ENCODE measurements at places on chromosomes 4 and X. TPM values are rescaled to one million over a fixed set of nuclear protein-coding genes. Genes with fewer than 3 reads are reported as not detected.
A peak's percentile ranks its signal among the peaks of the same experiment; 100 is the strongest.

GRCh38 chr4:76470532-76470931, 35.5 kb downstream of the SHROOM3 start:
- no peak for DNase-seq

DNA sequence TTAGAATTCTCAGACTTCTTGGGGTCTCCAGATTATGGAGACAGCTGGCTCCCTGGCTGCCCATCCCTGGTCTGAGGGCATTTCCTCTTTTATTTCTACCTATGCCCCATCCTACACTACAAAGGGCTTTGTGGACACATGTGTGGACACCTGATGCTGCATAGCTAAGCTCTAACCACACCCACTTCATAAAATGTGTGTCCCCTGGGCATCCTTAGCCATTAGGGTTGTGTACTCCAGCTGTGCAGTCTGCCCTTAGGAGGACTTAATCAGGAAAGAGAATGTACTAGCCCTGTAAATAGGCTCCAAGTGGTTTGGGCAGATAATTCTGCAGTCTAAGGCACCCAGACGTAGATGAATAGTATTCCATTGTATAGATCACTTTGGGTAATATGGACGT, 47.0 kb downstream of the COQ2 start:
- DNase-seq, result no peak

DNA sequence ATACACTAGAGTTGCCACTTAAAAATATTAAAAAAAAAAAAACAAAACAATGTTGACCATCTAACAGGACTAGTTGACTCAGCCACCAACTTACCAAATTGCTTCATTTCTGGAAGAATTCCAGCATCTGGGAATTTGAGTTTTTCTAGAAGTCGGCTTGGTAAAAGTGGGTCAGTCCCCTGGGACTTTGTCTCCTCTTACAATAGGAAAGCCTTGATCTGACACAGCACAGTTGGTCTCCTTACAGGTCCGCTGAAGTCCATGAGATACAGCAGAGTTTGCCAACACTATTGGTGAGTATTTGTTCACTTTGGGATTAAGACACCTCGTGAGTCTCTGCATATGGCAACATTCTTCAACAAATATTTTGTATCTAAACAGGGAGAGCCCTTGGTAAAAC, 18.2 kb upstream of the DDIT4L start:
- no peak for DNase-seq

DNA sequence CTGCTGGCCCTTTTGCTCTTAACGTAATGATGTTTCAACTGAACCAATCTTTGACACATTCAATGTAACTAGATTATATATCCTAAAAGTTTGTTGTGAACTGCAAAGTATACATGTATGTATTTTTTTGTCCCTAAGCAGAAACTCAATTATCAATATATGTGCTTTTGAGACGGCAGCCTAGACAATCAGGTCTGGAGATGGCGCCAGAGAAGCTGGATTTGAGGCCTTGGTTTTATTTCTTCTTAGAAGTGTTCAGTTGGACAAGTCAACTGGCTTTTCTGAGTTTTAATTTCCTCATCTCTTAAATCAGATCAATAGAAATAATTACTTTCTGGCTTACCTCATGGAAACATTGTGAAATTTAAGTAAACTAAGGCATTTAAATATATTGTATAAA, 62.5 kb downstream of the DCAF8L1 start:
- DNase-seq, result no peak

DNA sequence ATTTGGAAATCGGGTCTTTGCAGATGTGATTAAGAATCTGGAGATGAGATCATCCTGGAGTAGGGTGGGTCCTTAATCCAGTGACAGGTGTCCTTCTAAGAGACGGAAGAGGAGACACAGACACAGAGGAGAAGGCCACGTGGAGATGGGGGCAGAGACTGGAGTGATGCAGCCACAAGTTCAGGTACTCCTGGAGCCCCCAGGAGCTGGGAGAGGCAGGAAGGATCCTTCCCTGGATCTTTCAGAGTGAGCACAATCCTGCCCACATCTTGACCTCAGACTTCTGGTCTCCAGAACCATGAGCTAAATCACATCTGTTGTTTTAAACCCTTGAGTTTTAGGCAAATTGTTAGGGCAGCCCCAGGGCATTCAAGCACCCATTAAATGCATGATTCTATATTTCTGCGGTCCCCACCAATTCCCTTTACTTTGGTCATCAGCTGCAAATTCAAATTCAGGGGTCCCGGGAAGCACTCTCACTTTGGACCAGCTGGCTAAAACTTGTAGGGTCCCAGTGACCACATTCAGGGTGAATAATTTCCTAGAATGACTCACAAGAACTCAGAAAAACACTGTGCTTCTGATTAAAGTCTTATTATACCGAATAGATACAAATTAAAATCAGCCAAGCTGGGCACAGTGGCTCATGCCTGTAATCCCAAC, 12.8 kb upstream of the AKAP17A start:
- DNase-seq, result no peak

DNA sequence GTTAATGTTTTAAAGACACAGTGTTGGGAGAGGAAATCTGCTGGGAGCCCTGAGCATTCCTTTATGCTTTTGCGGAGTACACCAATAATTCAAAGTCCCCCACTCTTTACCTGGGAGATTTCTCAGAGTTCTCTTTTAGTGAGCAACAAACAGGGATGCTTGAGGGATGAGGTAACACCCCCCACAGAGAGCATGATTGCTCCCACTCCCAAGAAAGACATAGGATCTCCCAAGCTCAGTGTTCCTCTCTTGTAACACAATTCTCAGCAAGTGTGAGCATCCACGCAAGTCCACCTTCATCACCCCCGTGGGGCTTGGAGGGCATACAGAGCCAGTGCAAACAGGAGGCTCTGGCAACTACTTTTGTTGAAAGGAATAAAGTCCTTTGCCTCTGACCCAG, 36.1 kb downstream of the GSPT2 start:
- no peak for DNase-seq

- DNase-seq, result no peak
Observed at GRCh38 chrX:40931921-40932320, 153.3 kb upstream of the USP9X start.

DNA sequence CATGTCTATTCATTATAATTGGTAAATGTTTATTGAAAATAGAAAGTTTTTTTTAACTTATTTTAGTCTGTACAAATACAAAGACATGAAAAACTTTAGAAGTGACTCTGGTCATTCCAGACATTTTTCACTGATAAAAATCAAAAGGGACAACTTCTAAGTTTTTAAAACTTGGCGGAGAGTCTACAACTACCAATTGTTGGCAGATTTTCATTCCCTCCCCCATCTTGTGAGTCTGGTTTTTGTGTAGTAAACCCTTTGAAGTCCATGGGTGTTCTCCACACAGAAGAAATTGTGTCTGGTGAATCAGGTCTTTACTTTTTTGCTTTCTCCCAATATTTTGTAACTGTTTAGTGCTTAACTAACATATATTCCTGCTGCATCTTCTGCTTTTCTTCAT, 336.5 kb downstream of the PDGFC start:
- DNase-seq, result no peak

DNA sequence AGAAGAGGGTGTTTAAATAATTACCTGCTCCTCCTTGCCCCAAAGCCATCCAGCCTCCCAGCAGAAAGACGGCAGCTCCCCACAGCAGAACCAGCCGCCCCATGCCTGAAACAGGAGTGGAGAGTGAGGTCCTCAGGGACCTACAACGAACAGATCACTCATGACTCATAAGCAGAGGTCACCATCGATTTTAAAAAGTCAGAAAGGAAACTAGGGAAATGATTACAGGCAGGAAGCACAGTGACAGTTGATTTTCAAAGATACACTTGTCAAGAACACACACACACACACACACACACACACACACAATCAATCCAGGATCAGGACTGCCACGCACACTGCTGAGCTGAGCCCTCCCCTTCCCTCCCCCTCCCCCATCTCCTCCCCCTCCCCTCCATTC, at the start of gene CRLF2:
Gene CRLF2, minus strand, starts transcription at position 118 of the 400 bp plus-strand sequence. Its CDS starts 15 bp downstream, at position 103.
- peak; percentile 36 for DNase-seq

GRCh38 chr4:84968925-84969324, 2.4 kb upstream of the WDFY3 start:
- no peak for DNase-seq

DNA sequence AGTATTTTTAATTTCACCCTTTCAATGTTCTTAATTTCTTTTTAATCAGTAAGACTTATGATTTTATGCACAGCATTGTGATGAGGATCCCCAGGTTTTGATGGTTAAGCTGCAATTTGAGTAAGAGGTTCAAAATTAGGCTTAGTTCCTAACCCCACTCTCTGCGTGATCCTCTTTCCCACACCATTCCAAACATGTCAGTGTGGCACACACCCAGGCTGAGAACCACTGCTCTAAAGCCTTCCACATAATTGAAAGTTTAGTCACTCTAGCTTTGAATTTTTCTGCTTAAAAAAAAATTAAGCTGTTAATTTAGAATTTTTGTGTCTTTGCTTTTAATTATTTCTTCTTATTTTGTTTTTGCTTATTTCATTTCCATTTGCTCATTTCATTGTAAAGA, 68.8 kb upstream of the SLC7A11 start:
- no peak for DNase-seq

DNA sequence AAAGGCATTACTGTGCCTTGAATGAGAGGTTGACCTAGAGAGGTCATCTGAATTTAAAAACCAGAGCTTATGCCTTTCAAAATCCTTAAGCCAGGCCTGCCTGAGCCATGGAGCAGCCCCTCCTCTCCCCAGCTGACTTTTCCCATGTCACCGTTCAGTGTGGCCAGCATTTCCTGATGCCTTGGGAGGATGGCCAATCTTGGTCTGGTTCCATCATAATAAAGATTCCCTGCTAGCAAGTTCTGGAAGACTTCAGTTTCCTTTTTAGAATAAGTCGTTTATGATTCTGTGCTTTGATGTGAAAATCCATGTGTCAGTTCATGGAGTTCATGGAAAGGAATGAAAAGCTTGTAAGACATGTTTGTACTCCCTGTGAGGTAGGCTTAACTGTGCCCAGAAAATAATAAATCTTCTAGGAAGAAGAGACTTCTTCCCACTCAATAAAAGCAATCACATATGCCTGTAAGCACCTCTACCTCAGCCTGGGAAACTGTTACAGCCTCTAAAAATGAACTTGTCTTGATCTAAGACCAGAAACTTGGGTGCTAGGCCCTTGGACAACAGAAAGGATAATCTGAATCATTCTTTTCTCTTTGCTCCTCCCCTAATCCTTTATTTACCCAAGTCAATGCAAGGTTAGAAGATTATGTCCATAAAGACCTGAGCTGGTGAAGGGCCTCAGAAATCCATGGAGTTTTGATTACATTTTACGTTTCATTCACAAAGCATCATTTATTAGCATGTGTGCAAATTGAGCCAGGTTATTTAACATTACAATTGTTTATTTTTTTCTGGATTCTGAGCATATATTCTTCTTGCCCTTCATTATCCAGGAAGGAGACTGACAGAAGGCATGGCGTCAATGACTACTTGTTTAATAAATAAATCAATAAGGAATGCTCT, 84.0 kb upstream of the TBC1D9 start:
- no peak for DNase-seq

DNA sequence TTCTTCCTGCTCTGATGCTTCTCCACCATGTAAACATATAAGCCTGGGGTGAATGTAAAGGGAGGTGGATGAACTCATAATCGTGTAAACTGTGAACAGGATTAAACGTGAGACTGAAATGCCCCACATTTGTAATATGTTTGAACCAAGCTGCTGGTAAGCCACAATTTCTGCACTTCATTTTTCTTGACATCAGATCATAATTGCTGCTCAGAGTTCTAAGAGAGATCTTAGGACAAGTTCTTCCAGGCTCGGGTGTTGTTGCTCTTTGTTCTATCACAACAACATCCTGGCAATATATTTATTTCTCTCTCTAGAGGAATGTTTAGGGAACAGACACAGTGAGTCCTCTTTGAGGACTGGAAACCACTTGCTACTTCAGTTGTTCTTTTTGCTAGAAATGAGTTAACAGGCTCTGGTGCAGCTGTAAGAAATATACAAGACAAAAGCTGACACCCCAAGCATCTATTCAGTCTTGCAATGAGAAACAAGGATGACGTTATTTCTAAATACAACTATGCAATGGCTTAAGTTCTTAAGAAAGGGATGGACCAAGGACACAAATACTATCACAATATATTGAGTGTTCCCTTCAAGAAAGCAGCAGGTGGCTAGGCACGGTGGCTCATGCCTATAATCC, 59.6 kb downstream of the LNX1 start:
- no peak for DNase-seq

- DNase-seq, result no peak
Observed at GRCh38 chr4:73335679-73336078, 68.4 kb upstream of the ALB start.

DNA sequence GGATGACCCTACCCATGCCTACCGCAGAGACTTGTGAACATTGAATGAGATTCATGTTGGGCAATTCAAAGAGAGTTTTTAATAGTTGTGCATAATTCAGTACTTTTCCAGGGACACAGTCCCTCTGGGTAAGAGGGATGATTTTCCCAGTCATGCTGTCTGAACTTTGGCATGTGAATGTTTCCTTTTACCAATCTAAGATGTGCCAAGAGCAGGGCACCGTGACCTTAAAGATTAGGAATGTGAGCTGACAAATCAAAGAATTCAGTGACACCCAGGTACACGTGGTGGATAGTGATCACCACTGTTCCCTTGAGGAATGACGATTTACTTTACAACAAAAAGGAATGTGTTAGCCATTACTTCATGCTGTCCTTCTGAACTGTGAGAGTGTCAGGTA, 515.6 kb downstream of the PPARGC1A start:
- no peak for DNase-seq

DNA sequence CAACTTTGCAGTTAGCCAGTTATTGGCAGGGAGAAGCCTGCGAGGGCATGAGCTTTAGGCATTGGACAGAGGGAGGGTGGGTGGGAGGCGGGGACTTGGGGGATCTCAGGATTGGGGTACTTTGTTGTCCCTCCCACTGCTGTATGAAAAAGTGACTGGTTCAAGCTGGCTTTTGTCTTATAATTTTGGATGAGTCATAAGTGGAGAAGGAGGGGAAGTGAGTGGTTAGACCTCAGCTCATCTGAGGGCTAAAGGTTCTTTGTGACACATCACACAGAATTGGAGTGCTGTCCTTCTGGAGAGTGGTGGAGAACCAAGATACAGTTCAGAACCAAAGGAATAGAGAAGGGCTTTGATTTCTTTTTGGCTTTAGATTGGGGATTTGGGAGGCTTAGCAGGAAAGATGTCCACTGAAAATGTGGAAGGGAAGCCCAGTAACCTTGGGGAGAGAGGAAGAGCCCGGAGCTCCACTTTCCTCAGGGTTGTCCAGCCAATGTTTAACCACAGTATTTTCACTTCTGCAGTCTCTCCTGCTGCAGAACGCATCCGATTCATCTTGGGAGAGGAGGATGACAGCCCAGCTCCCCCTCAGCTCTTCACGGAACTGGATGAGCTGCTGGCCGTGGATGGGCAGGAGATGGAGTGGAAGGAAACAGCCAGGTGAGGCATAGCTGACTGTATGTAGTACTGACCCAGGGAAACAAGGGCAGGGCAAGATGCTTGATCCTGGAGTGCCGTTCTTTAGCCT, at the start of gene SLC4A4:
Gene SLC4A4, plus strand, starts transcription at position 175 of the 748 bp plus-strand sequence.
- no peak for DNase-seq

- no peak for DNase-seq
Observed at GRCh38 chr4:80726471-80726870, 304.0 kb upstream of the BMP3 start.

GRCh38 chrX:1483843-1484637, 31.3 kb upstream of the ASMTL start:
- peak; percentile 60 for DNase-seq

The POF1B gene
- 1.2 TPM for total RNA-seq

The NDNF gene
- not detected for total RNA-seq

The ITGB1BP2 gene
- total RNA-seq, result 4.3 TPM

The ZNF674 gene
- total RNA-seq, result 2.3 TPM

The SLC6A14 gene
- total RNA-seq, result not detected
